ENCODE measurements at places on chromosomes 5 and 9.

DNA sequence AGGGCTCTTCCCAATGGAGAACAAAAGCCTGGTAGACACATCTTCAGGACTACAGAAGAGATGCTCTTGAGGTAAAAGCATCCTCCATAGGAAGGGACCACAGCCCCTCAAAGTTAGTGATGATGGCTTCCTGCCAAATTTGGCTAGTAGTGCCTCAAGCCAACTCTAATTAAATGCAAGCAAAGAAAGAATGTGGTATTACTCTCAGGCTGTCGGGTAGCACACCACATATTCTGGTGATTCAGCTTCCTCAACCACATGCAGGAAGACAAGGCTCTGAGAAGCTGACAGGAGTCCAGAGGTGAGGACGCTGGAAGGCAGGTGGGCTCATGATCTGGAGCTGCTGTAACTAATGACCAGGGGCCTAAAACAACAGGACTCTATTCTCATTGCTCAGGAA, 37.2 kb upstream of the S1PR3 start:
- DNase-seq, result no peak

GRCh38 chr5:30561771-30562170, 631.7 kb upstream of the CDH6 start:
- no peak for DNase-seq

GRCh38 chr9:4937446-4937845, 47.6 kb upstream of the JAK2 start:
- no peak for DNase-seq

GRCh38 chr5:137148159-137148558, 351.0 kb downstream of the SPOCK1 start:
- no peak for DNase-seq

- DNase-seq, result no peak
Observed at GRCh38 chr9:83425240-83425639, 113.0 kb downstream of the FRMD3 start.

GRCh38 chr5:12141496-12141895, 237.2 kb upstream of the CTNND2 start:
- no peak for DNase-seq

GRCh38 chr9:17064558-17064957, 70.3 kb upstream of the CNTLN start:
- no peak for DNase-seq

DNA sequence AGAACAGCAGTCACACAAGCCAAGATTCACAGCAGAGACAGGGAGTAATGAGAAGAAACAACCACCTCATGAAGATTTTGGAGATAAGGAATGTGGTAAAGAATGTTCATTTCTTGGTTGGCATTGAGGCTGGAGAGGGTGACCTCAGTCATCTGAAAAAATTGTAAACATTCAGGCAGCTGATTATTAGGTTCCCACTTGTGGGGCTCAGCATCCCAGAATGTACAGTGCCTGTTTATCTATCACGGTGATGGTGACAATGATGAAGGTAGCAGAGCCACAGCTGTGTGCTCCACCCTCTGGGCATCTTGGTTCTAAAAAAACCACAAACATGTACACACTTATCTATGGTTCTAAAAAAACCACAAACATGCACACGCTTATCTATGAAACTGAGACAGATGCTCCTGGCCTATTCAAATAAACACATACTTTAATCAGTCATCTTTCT, 143.9 kb upstream of the MOCS2 start:
- no peak for DNase-seq

DNA sequence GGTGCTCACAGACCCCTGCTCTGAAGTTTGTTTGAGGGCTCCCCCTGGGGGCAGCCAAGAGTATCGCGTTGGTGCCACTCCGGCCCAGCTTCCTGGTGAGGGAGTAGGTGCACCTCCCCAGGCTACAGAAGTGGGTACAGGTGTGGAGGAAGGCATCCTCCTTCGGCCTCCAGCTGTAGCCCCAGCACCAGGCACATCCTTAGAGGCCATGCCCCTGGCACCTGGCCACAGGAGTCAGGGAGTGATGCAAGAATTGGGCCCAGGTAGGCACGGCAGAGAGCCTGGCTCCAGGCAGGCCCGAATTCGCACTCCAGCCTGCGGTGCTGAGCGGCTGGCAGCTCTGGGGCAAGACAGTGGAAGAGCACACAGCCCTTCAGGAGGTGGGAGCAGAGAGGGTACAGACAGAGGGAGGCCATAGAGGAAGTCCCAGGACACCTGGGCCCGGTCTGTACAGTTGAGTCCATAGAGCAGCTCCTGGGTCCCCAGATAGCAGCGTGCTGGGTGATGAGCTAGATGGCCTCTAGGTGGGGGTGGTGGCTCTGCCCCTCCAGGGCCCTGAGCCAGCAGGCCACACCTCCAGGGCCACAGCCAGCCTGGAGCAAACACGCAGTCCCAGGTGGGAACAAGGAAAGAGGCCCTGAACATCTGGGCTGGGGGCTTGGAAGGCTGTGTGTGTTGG, 2.4 kb downstream of the SAPCD2 start:
- peak; percentile 76 for DNase-seq

DNA sequence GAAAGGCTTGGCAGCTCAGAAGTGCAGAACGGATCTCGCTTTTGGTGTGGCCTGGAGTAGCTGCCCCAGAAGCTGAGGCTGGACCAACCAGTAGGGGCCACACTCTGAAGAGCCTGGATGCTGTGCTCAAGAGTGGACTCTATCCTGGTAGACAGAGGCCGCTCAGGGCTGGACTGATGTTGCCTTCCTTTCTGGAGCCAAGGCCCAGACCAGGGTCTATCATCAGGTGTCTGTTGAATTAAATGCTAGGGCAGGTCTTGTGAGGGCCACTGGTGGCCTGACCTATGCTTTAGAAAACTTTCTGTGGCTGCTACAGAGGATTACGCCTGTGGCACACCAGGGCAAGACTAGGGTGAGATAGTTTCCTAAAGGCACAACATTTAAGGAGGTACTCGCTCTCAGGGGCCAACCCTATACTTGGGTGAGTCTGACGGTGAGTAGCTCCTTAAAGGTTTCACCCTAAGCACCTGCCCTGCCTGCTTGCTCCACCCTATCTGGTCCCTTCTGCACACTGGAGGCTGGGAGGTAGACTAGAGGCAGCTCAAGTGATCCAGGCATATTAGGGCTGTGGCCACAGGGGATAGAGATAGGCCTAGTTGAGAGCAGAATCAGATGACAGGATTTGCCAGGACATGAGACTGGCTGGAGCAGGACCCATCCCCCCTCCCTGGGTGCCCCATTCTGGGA, 9.8 kb upstream of the IRF1 start:
- no peak for DNase-seq

DNA sequence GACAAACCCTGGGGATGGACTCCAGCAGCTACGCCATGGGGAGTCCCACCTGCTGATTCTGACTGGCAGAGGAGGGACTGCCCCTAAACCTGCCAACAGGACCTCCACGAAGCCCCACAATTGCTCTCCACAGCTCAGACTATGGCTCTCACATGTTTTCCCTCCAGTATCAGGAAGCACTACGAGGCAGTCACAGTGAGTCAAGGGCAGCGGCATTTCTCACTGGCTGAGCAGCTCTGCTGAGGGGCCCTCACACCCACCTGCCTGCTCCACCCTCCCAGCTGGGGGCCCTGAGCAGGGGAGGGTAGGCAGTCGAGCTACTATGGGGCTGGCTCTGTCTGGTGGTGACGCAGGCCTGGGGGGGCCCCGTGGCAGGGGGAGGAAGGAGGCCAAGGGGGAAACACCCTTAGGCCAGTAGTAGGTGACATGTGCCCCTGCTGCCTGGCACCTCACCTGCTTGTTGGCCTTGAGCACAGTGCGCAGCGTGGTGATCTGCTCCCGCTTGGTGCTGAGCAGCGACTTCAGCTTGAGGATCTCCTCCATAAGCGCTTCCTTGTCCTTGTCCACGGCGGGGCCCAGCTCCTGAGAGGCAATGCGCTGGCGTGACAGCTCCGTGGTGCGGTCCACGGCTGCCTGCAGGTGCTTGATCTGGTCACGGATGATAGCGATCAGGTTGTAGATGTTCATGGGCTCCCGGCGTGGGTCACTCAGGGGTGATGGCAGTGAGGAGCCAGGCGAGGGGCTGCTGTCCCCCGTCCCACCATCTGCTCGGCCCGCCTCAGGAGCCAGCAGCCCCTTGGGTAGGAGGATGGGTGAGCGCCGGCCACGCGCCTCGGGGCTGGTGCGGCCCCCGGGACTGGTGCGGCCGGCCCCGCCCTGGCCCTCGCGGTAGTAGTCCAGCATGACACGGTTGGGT, 46.3 kb downstream of the BICD2 start:
- no peak for DNase-seq

DNA sequence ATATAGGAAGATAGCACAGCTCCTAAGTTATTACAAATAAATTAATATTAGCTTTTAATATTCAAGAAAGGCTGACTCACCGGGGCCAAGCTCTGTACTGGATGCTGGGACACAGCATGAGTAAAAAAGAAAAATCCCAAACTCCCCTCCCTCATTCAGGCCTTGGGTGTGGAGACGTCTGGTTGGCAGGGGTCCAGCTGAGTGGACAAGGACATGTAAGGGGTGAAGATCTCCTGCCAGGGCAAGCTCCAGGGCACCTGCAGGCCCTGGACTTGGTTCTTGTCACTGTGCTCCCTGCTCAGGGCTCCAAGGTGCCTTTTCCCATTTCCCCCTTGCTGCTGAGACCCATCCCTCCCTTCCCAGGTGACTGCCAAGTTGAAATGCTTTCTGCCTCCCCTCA, 388.5 kb downstream of the ENC1 start:
- DNase-seq, result no peak

- DNase-seq, result no peak
Observed at GRCh38 chr9:124216474-124217176, 41.1 kb upstream of the NEK6 start.

GRCh38 chr9:121280715-121281613, 13.0 kb downstream of the GSN start:
- DNase-seq, result no peak

DNA sequence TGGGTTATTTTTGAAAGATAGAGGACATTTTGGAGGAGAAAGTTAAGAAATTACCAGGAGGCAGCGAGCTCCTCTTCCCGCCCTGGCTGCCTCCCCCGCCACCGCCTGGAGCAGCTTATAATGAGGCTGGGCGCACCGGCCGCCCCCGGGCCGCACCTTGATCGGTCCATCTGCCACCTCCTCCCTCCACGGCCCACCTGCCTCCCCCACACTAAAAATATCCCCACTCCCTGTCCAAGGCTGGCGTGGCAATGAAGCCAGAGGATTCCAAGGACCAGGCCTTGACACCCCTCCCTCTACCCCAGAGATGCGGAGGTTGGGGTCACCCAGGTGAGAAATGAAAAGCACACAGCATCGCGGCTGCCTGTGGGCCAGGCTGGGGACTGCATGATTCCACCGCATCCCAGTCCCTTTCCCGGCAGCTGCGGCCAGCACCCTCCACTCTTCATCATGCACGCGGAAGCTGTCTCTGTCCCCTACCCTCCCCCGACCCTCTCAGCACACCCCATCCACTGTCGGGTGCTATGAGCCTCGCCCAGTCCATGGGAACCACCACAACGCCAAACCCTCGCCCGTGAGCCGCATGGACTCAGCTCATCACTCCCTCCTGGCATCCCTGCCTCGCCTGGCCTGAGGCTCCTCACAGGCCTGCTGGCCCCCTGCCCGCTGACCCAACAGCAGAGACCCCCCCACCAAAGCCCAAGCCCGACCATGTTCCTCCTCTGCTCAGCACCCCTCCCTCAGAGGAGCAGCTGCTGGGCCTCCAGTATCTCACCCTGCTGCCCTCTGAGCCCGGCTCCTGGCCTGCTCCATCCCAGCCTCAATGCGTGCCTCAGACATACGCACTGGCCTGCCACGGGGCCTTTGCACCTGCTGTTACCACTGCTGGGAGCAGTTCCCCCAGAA, 50.0 kb downstream of the SARDH start:
- DNase-seq, result no peak

- no peak for DNase-seq
Observed at GRCh38 chr5:180332051-180332517, 21.1 kb downstream of the GFPT2 start.

- no peak for DNase-seq
Observed at GRCh38 chr5:44568519-44568918, 179.3 kb upstream of the FGF10 start.

- DNase-seq, result no peak
Observed at GRCh38 chr5:181042722-181043121, 2.7 kb downstream of the BTNL9 start.

- DNase-seq, result no peak
Observed at GRCh38 chr9:106964822-106965525, 102.0 kb downstream of the ZNF462 start.

DNA sequence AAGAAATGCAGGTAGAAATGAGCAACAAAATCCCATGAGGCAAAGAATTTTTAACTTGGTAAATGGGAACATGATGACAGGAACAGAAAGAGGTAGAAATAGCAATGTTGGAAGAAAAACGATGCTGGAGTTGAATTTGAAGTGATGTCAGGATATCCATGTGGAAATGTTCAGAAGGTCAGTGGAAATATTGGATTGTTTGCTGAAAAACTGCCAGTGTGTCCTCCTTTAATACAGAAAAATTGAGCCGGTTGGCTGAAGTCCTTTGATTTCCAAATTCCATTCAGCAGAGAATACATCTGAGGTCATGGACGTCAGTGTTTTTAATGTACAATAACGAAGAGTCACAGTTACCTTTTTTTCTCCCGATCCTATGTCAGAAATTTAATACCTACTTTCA, 110.0 kb upstream of the DMAC1 start:
- DNase-seq, result no peak

GRCh38 chr5:131279204-131279603, 15.4 kb downstream of the CDC42SE2 start:
- no peak for DNase-seq

GRCh38 chr5:174413567-174414314, 310.6 kb upstream of the MSX2 start:
- no peak for DNase-seq
